ENCODE measurements at places on chromosomes 4 and X.

DNA sequence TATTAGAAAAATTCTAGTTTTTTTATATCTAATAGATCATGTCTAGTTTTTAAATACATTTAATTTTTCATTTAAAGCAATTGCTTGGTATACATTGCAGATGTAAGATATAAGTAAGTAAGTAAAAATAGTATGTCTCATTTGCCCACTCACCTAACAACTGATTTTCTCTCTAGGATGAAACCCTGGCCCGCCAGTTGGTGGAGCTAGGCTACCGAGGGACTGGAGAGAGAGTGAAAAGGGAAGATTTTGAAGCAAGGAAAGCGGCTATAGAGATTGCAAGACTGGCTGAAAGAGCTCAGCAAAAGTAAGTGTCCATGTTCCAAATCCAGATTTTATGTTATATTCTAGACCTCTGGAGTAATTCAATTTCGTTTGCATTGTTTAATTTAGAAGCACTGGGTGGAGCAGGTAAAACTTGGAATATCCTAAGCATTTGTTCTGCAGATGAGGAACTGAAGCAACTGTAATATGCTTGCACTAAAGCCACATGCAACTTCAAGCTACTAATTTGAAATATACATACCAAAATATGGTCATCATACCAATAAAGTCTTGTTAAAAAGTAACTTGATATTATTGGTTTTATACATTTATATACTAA is 27.1 kb downstream of the CFAP299 start:
- DNase-seq = peak; percentile 4

- DNase-seq = no peak
These were observed 1294.9 kb downstream of the ADGRL3 start for GRCh38 chr4:62495032-62495431.

- peak; percentile 85 for DNase-seq
These were observed 61.3 kb downstream of the ANTXR2 start for GRCh38 chr4:80011636-80012236.

DNA sequence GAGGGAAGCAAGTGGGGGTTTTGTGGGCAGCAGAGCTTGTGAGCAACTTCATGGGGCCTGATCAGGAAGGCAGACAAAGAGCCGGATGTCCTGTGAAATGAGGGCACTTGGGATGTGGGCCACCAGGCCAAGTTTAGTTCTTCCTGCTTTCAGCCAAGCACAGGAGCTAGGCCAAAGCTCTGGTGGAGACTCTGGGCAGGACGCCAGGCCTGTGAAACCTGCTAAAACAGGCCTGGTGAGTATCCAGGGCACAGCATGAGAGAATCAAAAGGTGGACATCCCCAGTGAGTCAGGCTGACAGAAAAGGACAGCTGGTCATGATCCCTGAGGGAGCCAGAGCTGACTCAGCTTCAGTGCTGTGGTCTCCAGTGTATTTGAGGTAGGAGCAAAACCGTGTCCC is 95.7 kb downstream of the NPNT start:
- DNase-seq = peak; percentile 95

DNA sequence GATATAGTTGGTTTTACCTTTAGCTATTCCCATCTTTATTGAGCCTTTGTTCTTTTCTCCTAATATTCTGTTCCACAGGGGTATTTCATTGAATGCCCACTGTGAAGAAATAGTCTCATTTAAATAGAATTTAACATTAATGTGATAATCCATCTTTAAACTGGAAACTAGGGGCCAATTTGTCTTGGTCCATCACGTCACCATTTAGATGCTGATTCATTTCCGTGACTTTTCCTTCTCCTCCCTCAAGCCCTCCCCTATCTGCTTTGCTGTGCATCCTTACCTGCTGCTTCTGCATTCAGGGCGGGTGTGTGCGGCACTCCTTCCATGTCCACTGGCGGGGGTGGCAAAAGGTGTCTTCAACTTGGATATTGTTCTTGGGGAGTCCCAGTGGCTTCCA is 241.1 kb downstream of the FBXW7 start:
- no peak for DNase-seq

DNA sequence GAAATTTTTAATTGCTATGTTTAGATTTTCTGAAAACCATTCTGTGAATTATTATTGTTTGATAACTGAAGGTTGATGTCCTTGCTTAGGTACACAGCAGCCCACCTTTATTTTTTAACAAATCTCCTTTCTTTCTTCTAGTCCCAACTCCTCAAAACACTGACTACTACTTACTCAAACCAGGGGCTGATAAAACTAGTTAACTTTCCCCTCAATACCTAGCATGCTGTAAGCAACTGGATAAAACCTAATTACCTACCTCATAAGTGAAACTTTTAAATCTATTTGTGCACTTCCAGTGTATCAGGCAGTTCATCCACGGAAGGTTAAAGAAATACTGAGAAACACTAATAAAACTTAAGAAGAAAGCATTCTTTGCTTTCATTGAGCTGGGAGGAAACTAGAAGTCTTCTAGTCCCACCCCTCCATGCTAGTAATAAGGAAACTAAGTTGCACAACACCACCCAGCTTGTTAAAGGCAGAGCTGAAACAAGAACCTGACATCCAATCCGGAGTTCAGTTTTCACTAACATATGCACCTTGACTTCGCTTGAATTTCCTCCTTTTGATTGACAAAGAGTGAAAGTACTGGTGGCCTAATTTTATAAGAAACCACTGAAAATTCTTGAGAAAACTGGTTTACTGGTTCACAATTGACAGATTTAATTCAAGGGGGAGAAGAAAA is 180.2 kb upstream of the TET2 start:
- no peak for DNase-seq

- peak; percentile 37 for DNase-seq
These were observed 192.3 kb upstream of the ANKRD50 start for GRCh38 chr4:124904723-124905388.

GRCh38 chr4:76993787-76994641 is 44.5 kb downstream of the SEPTIN11 start:
- no peak for DNase-seq

DNA sequence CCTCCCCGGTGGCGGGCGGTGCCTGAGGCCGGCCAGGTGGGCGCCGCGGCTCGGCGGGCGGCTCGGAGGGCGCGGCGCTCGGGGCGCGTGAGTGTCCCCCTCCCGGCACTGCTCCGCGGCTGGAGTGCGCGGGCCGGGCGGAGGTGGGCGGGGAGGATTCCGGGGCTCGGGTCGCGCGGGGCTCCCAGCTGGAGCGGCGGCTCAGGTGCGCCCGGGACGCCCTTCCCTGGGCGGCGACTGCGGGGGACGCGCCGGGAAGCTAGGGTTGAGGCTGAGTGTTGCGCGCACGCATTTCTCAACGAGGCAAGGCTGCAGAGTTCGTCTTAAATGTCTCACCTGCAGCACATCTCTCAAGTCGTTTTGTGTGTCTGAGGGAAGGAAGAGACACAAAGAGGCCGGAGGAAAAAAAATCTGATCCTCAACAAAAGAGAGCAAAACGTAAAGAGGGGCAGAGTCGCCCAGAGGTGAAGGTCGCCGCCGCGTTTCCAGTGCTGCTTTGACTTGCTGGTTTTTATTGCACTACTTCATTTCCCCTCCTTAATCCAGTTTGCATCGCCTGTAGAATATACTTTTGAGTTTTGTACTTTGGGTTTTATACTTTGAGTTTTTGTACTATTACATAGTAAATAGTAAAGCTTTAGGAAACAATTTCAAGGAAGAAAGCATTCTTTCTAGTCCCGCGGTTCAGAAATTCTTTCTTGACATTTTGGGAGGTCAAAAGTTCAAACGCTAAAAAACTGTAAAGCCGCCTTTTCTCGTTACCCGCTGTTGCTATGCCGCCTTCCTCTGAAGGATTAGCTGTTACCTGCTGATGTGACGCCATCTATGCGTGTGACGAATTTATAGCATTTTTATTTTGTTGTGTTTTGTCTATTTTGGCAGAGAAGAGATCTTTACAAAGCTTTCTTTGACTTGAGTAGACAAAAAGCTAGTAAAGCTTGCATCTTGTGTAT is 106.5 kb upstream of the STOX2 start:
- no peak for DNase-seq

- peak; percentile 70 for DNase-seq
These were observed 326.3 kb downstream of the RAPGEF2 start for GRCh38 chr4:159428975-159429692.

DNA sequence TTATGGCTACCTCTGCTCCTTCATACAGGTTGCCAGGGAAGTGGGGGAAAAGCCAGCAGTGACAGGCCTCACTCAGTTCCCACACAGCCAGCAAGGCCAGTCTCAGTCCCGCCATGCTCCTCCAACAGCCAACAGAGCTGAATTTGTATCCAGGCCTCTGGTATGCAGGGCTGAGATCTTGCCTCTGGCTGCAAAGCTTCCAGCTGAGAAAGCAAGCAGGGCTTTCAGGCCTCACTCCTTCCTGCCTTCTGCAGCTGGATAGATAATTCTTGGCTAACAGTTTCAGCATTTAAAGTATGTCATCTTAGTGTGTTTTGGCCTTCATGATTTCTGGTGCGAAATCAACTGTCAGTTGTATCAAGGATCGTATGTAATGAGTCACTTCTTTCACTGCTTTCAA is 103.6 kb downstream of the GNL3L start:
- peak; percentile 0 for DNase-seq

DNA sequence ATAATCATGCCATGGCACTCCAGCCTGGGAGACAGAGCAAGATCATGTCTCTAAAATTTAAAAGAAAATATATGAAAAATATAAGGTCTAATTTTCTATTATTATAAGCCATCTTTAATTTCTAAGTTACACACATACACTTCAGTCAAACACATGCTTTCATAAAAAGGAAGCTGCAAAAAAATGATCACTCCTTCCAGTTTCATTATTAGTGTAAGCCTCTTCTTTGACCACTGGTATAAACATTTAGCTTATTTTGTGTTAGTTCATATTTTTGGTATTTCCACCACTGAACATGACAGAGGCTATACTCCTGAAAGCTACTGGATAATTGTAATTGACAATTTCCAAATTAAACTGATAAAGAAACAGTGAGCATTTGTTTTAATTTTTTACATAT is 163.3 kb upstream of the USP38 start:
- no peak for DNase-seq

- DNase-seq = no peak
These were observed 32.7 kb downstream of the METAP1 start for GRCh38 chr4:99028187-99028586.

DNA sequence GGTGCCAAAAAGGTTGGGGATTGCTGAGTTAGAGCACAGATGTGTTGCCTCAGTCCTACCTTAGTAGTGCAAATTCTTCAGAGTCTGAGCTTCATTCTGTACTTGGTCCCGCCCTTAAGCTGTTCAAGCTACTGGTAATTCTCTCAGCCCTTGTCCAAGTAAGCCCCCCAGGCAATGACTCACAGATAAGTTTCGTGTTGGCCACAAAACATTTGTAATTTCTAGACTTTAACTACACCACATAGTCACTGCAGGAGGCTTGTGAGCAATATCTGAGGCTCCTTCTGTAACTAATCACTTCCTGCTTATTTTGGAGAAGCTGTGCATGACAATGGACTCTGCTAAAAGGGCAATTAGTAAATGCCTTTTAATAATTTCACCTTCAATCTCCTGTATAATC is 1420.5 kb downstream of the PCDH7 start:
- DNase-seq = peak; percentile 93

- DNase-seq = peak; percentile 12
These were observed 47.8 kb downstream of the ACOX3 start for GRCh38 chr4:8392591-8393190.

All from endothelial cell of umbilical vein (primary cell).